ENCODE measurements at places on chromosomes 3 and 15. TPM values are rescaled to one million over a fixed set of nuclear protein-coding genes. Genes with fewer than 3 reads are reported as not detected.

DNA sequence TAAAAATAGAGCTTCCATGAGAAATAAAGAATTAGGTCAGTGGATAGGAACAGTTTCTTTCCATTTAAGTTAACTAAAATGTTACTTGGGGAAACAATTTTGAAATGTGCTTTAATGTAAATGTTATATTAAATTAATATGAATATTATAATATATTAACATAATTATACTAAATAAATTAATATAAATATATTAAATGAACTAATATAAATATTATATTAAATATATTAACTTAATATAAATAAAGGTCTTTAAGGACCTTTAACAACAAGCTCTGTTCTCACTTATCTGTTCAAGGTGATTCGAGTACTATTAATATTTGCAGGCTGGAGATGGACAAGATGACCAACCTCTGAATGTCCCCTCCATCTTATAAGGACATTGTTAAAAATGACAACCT is 100.6 kb downstream of the MAGI1 start:
- no peak for DNase-seq

The CDHR4 gene
- polyA plus RNA-seq, result not detected

DNA sequence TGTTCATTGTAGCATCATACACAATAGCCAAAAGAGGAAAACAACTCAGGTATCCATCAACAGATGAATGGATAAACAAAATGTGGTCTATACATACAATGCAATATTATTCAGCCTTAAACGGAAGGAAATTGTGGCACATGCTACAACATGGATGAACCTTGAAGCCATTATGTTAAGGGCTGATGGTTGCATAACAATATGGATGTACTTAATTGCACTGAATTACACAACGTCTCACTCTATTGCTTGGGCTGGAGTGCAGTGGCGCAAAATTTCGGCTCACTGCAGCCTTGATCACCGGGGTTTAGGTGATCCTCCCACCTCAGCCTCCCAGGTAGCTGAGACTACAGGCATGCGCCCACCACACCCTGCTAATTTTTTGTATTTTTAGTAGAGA is 7.0 kb upstream of the TMEM62 start:
- DNase-seq, result no peak

The PTX3 gene
- polyA plus RNA-seq, result 0.45 TPM

DNA sequence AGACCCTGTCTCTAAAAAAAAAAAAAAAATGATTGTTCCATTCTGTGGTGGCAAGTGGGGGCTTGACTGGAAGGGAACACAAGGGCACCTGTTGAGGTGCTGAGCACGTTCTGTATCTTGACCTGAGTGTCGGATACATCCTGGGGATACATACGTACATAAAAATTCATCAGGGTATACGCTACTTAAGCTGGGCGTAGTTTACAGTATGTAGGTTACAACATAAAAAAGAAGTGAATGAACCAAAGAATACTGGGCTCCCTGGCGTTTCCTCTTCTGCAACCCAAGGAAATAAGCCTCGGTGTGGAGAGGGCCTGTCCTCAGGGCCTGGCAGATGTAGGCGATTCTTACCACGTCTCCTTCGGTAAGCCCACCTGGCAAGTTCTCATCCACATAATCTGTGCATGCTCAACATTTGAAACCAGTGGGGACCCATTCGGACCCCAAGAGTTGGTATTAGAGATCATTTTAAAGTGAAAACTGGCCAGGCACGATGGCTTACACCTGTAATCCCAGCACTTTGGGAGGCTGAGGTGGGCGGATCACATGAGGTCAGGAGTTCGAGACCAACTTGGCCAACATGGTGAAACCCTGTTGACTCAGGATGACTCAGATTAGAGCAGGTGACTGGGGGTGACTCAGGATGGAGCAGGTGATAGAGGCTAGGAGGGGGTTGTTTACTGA is 5.1 kb upstream of the MUC20 start:
- no peak for DNase-seq

The IL20RB gene
- polyA plus RNA-seq, result not detected

- no peak for DNase-seq
Observed at GRCh38 chr3:79954756-79955155, 187.0 kb upstream of the ROBO1 start.

The NEO1 gene
- polyA plus RNA-seq, result 12.4 TPM

DNA sequence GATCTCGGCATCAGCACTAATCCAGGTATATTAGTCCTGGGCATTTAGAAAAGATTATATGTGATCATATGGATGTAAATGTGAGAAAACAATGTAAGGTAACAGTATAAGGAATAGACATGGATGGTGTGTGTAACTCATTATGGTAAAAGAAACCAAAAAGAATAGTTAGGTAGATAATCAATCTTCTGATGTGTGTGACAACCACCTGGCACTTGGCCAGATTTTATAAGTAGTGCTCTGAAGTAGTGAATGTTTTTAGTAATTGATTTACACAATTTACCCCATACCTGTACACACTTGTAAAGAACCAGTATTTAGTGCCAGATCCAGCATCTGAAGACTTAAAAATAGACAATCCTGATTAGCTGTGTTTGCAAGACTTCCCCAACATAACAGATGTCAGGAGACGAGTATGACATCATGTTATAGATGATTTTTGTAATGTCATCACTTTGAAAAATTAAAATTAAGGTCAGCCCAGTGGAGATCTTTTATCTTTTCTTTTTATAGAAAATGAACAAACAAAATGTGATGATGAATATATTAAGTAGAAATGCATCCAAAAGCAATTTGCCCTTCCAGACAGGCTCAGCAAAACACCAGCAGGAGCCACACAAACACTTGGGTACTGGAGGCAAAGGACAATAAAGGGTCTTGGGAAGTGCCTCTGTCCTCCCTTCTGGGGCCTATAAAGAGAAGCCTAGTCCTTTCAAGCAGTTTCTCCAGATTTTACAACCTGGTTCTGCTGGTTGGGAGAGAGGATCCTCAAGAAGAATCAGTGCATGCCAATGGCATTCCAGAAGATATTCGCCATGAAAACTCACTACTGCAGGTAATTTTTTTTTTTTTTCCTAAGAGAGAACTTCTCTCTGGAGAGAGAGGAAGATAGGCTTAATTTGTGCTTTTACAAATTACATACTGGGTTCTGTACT is 140.7 kb downstream of the MECOM start:
- no peak for DNase-seq

DNA sequence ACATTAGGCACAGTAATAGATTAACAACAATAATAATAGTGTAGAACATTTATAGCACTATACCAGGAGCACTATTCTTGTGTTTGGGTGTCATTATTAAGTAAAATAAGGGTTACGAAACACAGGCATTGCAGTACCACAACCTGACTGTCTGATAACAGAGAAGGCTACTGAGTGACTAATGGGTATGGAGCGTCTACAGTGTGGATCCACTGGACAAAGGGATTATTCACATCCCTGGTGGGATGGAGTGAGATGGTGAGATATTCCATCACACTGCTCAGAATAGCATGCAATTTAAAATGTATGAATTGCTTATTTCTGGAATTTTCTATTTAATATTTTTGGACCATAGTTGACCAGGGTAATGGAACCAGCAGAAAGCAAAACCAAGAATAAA is 18.2 kb downstream of the MINDY4B start:
- DNase-seq, result no peak

- peak; percentile 94 for DNase-seq
Observed at GRCh38 chr3:53881691-53882593, at the start of gene ACTR8. Gene ACTR8, minus strand, starts transcription at chr3:53882152. Its CDS starts 51 bp downstream, at chr3:53882101.

GRCh38 chr15:52558196-52558595 is 10.6 kb downstream of the ARPP19 start:
- DNase-seq, result no peak

DNA sequence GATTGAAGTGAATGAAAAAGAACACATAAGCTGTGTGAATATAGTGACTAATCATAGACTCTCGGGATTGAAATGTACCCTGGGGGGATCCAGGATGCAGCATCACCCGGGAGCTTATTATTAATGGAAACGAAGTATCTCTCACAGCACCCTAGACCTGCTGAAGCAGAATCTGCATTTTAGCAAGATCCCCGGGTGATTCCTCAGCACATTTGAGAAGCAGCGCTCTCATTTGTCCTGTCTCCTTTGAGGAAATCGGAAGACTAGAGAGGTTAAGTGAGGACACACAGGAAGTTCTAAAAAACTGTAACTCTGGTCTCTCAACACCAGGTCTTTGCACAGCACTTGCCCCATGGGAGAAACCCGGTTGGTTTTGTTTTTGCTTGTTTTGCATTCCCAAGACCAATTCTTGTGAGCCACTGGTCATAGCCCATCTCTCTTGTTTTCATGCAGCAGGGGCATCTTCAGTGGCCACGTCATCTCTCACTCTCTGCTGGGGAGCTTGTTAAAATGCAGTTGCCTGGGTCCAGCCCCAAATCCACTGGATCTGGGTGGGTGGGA is 30.2 kb downstream of the ZNF710 start:
- no peak for DNase-seq

DNA sequence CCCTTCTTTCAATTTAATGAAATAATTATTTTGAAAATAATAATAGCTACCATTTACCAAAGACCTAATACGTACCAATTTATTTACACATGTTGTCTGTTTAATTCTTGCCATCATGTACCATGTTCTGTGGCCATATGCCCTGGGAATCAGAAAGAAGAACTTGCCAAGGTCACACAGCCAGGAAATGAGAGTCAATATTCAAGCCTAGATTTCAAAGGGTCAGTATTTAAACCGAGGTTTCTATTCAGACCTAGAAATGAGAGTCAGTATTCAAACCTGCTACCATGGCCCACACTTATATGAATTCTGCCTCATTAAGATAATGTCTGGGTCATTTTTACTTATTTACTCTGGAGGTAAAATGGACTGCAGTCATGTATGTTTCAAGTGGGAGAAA is 103.6 kb upstream of the TBL1XR1 start:
- no peak for DNase-seq

DNA sequence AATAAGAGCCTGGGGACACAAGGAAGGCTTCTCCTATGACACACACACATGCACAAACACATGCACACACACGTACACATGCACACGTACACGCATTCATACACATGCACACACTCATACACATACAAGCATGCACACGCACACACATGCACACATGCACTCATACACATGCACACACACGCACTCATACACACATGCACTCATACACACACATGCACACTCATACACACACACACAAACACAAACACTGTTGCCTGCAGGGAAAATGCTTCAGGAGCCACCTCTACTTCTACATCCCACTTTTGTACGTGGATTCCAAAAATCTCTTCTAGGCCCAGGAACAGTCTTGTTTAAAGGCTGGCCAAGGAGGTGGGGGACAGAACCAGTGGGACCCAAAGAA is 20.7 kb upstream of the NR2E3 start:
- no peak for DNase-seq

GRCh38 chr3:194485881-194486539 is 792 bp downstream of the ATP13A3 start:
- DNase-seq, result peak; percentile 88

DNA sequence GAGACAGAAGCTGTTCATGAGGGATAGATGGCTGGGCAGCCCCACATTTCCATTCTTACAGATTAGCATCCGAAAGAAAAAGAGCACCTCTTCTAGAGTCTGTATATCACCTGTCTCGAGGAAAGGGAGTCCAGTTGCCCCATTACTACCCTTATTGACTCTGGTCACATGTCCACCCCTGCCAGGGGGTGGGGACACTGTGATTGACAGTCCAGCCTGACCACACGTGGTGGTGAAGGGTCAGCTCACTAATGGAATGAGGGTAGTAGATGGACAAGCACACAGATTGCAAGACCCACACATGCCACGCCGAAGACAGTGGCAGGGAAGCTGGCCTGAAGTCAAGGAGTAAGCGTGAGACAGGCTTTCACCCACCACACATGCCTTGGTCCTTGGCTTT is 45.8 kb downstream of the PXYLP1 start:
- DNase-seq, result no peak

The THRB gene
- 4.5 TPM for polyA plus RNA-seq

DNA sequence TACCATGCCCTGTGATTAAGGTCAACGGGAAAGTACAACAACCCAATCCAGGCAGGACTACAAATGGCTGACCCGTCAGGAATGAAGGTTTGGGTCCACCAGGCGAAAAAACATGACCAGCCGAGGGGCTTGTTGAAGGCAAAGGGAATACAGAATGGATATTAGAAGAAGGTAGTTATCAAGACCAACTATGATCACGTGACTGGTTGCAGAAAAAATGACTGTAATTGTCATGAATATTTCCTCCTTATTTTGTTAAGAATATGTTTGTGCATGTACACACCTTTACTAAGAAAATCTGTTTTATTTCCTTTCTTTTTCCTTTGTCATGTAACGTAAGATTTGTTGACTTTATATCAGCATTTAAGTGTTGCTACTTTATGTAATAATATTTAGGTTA is 22.9 kb upstream of the OSBPL11 start:
- DNase-seq, result no peak

The CLSTN2 gene
- 2.0 TPM for polyA plus RNA-seq

- DNase-seq, result no peak
Observed at GRCh38 chr3:160005004-160005403, 16.4 kb downstream of the IL12A start.

The HHATL gene
- polyA plus RNA-seq, result not detected

DNA sequence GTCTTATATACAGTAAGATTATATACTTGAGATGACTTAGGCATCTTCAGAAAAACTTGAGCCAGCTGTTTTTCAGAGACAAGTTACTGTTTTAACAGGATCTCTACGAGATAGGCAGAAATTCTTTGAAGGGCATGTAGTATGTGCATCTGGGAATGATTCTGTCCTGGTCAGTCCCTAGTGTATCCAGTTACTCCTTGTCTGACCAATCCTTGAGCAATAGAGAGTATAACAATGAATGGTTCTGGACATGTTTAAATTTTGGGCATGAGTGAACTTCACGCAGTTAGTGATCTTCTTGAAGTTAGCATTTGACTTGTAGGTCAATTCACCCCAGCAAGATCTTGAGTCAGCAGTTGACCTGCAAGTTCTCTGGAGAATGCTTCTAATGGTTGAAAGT is 24.7 kb upstream of the HHLA2 start:
- no peak for DNase-seq

DNA sequence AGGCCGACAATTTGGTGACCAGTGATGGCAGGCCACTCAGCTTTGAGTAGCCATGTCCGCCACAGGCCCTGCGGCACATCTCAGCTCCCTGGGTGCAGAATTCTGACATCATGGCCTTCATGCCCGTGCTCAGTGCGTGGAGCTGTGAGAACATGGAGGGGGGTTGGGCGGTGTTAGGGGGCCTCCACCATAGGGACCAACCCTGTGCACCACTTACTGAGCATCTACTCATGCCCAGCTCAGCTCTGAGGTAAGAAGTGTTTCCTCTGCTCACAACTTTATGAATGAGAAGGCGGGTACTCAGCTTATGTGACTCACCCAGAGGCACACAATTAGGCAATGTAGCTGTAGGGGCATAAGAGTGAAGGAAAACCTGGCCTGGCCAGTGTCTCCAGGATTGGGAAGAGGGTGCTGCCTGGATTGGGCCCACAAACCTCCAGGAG is 10.5 kb downstream of the ACOX2 start:
- no peak for DNase-seq

The RASSF1 gene
- polyA plus RNA-seq, result 19.1 TPM

The SERINC4 gene
- polyA plus RNA-seq, result 0.47 TPM

DNA sequence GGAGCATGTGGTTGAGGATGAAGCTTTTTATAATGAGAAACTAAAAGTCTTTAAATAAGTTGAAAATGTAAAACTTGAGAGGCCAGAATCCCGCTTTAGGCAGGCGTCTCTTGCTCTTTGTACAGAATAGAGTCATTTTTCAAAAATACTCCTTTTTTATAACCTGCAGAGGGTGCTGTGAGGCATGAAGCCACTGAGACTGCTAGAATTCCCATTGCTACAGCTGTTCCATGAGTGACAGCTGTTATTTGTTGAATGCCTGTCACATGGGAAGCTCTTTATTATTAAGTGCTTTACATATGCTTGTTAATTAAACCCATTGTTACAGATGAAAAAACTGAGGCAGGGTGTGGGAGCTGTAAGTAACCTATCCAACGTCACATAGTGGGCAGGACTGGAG is 18.5 kb downstream of the MINAR1 start:
- no peak for DNase-seq

The FSTL1 gene
- 31.1 TPM for polyA plus RNA-seq

Measured in kidney (tissue), 22 donors.